ENCODE measurements at places on chromosomes 13 and 19.

DNA sequence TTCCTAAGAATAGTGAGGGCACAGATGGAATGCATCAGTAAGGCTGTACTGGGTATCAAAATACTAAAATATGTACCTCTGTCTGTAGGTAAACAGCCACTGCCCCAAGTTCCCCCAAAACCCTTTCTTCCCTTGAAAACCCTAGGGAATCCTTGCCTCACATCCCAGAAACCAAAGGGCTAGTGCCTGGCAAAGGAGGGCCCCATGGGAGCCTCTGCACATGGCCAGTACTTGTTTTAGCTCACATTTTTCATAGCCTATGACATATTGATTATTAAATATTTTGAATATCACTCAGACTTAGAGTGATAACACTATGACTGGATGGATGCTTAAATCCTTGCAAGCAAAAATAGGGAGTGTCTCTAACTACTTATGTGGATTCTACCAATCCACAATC, 237.1 kb downstream of the LHFPL6 start:
- no peak for DNase-seq

DNA sequence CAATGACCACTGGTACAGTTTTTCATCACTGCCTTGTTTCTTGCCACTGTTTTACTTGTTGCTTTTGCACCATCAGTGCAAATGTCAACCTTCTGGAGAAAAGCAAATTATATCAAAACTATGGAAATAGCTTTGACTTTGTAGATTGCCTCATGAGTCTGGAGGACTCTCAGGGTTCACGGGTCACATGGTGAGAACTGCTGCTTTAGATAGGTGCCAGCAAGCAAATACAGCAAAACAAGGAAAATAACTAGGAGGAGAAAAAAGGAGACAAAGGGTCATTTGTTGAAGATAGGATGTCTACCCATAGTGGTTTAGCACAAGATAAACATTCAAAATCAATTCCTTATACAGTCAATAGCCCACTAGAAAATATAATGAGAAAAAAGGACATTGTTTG, 33.1 kb downstream of the POLR1D start:
- no peak for DNase-seq

GRCh38 chr13:113666951-113667701, at the start of gene GRK1:
GRK1 (plus strand) TSS chr13:113667219; CDS start chr13:113667387, 168 bp downstream.
- DNase-seq, result no peak

- no peak for DNase-seq
Observed at GRCh38 chr19:41616792-41617621, 9.9 kb downstream of the CEACAM4 start.

GRCh38 chr19:13425151-13425550, 81.1 kb downstream of the CACNA1A start:
- no peak for DNase-seq

DNA sequence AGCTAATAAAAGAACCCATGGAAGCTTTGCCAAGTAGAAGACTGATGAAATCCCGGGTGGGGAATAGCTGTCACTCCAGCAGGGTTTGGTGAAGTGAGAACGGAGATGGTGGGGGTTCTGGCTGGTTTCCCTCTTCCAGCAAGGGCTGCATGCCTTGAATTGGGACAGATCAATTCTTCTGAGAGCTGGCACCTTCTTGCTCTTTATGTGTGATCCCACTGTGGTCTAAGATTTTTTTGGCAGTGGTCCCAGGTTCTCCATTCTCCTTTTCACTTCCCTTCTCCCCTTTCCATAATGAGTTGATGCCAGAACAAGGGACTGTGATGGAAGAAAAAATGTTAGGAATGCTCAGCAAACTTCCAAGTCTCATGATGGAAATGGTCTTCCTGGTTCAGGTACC, 50.0 kb downstream of the TNFSF11 start:
- DNase-seq, result no peak

DNA sequence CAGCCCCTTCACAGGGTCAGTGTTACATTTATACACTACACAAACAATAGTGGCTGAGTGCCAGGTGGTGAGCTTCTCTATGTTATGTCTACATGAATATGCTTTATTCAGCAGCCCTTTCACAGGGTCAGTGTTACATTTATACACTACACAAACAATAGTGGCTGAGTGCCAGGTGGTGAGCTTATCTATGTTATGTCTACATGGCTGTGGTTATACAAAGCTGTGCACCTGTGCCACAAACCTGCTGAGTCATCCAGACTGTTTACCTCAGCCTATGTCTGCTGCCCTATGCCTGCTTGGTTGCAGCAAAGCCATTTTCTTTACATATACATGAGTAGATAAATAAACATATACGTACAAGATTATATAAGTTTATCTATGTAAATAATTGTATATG, 76.5 kb downstream of the ZNF726 start:
- DNase-seq, result no peak
